Central memory CD4-positive, alpha-beta T cell (primary cell): ENCODE measurements at places on chromosomes 5 and 9.
A peak's percentile ranks its signal among the peaks of the same experiment; 100 is the strongest.

GRCh38 chr5:30928956-30929355 is 264.5 kb upstream of the CDH6 start:
- DNase-seq, result no peak

DNA sequence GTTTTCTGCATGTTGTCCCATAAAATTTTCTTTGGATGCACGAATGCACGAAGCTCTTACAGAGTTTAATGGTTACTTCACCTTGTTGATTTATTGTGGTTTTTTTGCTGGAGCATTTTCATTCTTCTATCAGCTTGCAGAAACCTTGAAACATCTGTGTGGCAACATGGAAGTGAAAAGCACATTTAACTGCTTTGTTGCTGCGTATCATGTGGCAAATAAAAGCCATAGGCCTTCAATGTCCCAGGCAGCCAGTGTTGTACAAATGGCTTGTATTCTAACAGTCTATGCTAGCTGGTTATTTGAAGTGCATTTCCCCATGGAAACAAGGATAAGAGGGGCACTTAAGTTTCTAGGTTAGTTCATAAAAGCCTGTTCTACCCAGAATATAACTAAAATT is 42.5 kb upstream of the RASGRF2 start:
- DNase-seq, result no peak

DNA sequence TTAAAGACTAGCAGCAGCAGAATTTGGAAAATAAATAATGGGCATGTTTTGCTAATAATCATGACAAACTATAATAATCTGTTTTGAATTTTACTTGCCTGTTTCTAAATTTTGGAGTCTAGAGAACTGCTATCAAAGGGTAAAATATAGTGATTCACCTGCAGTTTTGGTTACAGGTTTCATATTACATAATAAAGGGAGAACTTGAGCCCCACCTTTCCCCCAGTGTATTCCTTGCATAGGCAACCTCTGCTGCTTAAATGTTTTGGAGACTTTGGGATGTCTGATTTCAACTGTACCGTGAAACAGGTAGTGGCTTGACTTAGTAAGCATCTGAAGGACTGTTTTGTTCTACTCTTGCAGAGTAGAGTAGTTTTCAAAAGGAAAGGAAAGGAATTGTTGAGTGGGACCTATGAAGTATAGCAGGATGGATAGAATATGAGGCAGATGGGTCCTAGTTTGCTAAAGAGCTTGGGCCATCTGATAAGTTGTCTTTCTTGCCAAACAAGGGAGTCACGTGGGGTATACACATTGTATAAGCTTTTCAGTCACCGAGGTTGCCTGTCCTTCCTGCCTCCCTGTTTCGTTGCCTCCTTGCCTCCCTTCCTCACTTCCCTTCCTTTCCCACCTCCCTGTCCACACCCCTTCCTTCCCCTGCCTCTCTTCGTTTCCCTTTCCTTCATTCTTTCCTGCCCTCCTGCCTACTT is 19.1 kb downstream of the CREBRF start:
- no peak for DNase-seq

DNA sequence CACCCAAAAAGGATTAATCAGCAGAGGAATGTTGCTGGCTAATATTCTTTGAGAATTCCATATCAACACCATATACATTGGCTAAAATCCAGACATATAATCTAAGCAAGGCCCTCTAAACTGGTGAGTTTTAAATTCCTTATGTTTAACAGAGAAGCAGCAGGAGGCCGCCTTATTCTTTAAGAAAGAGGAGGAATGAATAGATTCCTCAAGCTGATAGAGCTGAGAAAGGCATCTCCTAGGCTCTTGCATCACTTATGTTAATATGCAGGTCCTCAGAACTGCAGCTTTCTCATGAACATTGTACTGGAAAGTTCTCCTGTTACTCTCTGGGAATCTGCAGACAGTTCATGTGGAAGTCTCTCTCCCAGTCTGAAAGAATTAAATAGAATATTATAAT is 20.1 kb upstream of the SMARCA2 start:
- no peak for DNase-seq

GRCh38 chr5:92370032-92370431 is 986.9 kb upstream of the ARRDC3 start:
- no peak for DNase-seq

- DNase-seq, result no peak
Observed at GRCh38 chr9:129440435-129441186, 180.3 kb downstream of the C9orf50 start.

GRCh38 chr9:12469084-12469483 is 224.1 kb upstream of the TYRP1 start:
- no peak for DNase-seq

DNA sequence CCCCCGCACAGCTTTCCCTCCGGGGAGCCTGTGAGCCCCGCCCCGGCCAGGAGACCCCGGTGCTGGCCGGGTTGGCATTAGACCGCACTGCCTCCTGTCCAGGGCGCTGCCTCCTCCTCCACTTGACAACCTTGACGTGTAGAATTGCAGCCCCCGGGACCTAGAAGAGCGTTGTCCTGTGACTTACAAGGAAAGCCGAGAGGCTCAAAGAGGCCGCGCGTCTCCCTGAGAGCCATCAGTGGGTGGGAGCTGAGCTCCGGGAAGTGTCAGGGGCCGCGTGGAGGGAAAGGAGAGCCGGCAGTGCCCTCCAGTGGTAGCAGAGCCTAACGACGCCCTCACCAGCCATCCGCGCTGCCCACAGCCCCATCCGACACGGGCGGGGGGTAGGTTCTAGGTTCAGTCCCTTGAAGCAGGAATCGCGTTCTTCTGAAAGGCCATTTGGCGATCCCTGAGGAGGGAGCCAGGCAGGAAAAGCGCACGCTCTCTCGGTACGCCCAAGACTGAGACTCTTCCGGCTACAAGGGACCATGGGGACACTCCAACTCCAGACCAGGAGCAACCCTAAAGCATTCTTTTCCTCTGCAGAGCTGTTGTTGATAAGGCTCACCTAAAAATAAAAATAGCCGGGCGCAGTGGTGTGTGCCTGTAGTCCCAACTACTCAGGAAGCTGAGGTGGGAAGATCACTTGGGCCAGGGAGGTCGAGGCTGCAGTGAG is 40.6 kb upstream of the SAP30L start:
- DNase-seq, result peak; percentile 48

DNA sequence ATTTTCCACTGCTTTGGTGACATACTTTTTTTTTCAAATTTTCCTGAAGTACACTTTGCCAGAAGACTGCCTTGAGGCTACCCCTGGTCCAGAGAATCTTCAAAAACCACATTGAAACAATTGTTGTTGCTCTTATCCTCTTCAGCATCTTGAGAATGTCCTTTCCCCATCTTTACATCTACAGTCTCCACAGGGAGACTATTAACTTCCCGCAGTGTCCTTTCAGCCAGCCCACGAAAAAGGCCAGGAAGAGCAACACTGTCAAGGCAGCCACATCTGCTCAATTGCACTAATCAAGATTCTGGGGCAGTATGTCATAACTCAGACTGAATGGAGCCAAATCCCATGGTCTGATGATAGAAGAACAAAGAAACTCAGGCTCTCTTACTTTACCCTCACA is 148.3 kb downstream of the ENC1 start:
- no peak for DNase-seq

DNA sequence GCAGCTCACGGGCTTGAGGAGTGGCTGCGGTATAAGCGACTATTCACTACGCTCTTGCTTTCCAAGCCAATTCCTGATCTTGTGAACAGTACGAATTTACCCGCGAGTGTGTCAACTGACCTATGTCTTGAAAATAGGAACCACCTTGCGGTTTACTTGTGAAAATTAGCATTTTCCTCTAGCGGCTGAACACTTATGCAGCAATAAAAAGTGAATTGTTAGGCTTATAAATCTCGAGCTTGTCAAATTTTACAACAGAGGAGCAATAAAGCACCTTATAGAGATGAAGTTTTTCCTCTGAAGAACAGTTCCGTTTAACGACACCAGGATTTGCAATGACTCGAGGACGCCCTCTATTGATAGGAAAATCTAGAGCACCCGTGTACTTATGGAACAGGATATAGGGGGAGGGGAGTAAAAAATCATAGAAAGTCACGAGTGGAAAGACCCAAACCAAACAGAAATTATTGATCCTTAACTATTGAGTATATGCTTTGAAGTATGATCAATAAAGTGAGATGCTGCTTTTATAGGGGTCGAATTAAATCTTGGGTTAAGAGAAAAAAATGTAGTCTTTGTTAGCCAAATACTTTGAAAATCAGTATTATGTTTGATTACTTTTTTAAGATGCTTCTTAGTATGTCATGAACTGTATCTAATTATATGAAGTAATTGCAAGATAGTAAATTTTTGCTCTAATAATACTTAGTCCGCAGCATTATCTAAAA is 1.9 kb upstream of the RGMB start:
- peak; percentile 77 for DNase-seq

DNA sequence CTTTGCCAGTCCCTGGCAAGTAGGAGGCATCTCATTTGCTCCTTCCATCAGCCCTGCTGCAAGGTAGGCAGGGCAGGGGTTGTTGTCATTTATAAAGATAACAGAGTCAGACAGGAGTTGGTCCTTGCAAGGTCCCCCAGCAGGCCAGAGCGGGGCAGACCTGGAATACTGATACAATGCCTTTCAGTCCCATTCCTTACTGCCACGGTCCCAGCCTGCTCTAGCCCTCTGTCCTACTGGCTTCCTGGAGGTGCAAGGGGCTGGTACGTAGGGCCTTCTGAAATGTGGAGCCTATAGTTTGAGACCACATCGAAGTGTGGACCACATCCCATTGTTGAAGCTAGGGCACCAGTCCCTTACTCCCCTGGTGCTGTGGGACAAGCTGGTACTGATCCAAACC is 42.8 kb upstream of the PITX1 start:
- DNase-seq, result no peak

GRCh38 chr9:95930277-95930676 is 54.8 kb downstream of the ERCC6L2 start:
- DNase-seq, result no peak

DNA sequence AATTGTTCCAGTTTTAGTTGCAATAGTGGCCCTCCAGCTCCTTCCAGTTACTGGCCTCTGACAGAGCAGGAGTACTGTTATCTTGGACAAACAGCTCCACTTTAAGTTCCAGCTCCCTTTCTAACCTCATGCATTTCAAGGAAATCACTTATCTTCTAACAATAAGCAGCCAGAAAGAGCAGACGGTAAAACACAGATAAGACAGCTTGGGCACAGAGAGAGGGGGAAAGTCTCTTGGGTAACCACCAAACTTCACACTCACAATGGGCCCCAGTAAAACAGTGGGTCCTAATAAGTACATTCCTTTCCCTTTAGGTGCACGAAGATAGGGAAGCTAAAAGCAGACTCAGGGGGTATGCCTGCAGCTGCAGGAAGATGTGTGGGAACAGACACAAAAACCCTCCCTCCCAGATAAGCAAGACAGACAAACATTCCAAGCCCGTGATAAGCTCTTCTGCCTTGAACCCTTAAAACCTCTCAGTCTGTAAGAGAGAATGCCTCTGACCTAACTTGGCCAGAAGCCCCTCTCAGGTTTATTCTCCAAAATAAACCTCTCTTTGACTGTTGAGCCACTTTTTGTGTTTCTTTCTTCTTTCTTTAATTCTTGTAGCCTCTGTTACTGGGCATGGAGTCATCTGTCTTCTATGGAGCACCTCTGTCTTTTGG is 30.8 kb downstream of the OR1J1 start:
- no peak for DNase-seq

DNA sequence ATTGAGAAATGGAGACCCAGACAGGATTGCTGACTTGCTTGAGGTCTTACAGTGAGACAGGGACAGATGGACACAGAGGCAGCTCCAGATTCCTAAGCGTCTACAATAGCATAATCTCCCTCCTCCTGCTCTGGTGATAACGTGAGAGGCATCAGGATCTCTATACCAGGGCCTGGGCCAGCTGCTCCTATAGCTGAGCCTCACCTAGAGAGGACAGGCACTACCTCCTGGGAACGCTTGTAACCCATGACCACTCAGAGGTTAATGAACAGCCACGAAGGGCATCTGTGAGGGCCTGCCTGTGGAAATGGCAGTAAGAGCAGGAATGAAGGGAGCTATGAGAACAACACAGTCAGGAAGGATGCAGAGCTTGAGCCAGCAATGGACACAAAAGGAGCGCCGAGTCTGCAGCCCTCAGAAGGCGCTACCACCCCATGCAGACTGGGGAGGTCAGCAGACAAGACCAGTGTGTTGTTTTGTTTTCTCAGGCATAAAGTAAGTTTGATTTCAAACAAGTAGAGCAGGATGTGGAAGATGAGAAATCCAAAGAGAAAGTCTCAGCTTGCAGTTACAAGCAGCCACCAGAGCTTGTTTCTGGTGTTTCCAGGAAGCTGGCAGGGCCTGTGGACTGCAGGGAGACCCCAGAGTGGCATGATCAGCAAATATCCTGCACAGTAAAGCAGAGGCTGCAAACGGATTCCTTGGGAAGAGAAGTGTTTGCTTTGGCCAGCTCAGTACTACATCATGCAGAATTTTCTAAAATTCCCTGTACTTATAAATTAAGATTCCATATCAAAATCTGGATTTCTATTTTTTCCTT is 17.4 kb downstream of the ANKS6 start:
- DNase-seq, result no peak

DNA sequence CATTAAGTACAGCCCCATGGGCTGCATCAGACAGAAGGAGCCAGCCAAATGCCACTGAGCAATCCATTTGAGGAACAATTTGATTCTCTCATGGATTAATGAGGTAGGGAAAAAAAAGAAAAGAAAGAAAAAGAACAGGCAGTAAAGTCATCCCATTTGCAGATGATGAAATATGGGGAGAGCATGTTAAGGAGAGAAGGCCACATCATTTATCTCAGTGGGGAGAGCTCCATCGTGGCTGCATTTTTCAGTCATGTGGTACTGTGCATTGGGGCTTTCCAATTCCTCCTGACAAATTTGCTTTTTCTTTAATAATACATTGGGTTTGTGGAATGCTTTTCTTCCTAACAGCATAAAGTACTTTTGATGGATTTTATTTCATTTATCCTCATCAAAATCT is 375.2 kb upstream of the TLE4 start:
- DNase-seq, result no peak

DNA sequence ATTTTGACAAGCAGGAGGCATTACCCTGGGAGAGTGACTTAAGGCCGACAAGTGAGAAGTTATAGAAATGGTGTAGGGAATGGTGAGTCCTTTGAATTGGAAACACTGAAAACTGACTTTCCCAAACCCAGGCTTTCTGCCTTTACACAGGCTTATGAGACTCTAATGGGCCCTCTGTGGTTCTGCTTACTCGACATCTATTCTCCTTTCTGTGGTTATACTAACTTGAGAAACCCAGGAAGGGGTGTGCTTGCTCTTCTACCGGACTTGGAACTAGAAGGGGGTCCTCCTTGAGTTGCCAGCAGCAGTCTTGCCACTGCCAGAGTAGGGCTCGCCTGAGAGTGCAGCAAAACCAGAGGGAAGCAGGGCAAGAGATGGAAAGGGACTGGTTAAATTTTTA is 63.3 kb downstream of the FYB1 start:
- no peak for DNase-seq

DNA sequence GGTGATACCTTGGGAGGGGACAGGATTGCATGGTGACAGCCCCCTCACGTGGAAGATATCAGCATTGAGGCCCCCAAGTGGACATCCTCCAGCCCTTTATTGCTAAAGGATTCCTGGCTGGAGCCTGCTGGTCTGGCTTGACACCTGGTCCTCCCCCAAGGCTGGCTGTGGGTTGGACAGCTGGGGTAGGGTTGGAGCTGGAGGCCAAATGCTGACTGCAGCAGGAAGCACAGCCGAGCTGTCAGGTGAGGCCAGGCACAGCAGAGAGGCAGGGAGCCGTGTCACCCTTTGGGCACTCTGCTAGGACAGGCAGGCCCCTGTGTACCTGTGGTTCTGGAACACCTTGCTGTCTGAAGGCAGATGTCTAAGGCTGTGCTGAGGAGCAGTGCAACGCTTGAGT is 2.2 kb downstream of the CACFD1 start:
- no peak for DNase-seq

- DNase-seq, result no peak
Observed at GRCh38 chr9:105329719-105330062, 85.2 kb downstream of the SLC44A1 start.

- DNase-seq, result no peak
Observed at GRCh38 chr9:126693428-126693944, 79.8 kb downstream of the LMX1B start.
